ENCODE measurements at places on chromosomes 11 and 22. TPM values are rescaled to one million over a fixed set of nuclear protein-coding genes. Genes with fewer than 3 reads are reported as not detected.

The OR6A2 gene
- 0.03 TPM for polyA plus RNA-seq

The MS4A12 gene
- not detected for polyA plus RNA-seq

The CD3E gene
- 0.28 TPM for polyA plus RNA-seq

The OR5P2 gene
- polyA plus RNA-seq = not detected

The BTBD18 gene
- polyA plus RNA-seq = 0.33 TPM

DNA sequence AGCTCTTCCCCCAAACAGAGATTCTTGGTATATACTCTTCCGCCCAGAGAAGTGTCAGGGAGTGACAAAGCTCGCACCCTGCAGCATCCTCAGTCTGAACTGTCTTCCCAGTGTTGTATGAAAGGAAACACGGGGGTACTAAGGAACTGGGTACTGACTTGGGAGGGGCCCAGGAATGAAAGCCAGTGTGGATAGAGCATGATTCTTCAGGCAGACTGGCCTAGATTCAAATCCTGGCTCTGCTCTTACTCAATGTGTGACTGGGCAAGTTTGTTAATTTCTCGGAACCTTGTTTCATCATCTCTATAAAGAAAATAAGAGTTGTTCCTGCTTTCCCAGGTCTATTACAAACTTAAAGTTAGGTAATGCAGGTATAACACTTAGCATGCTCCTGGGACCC is 266.0 kb upstream of the NARS2 start:
- no peak for DNase-seq

DNA sequence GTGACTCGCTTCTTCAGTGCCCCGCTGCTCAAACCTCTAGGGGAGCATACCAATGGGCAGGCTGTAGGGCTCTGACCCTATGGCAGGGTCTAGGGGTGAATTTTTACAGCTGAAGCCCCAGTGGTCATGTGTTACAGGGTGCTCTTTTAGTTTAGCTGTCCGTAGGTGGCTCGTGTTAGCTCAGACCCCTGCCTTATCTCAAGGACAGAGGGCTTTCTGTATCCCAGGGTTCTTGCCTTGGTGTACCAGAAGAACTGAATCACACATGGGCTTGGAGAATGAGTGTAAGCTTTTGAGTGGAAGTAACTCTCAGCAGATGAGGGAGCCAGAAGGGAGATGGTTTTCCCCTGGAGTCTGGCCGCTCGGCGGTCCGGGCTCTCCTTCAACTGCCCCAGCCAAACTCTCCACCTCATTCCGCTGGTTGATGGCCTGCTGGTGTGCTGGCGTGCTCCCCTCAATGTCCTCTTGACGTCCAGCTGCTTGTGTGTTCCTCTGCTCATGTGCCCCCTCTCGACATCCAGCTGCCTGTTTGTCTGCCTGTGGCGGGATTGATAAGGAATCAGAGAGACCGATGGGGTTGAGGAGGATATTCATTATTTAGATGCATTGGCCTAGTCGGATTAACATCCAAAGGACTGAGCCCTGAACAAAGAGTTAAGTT is 37.5 kb downstream of the BIRC2 start:
- no peak for DNase-seq

DNA sequence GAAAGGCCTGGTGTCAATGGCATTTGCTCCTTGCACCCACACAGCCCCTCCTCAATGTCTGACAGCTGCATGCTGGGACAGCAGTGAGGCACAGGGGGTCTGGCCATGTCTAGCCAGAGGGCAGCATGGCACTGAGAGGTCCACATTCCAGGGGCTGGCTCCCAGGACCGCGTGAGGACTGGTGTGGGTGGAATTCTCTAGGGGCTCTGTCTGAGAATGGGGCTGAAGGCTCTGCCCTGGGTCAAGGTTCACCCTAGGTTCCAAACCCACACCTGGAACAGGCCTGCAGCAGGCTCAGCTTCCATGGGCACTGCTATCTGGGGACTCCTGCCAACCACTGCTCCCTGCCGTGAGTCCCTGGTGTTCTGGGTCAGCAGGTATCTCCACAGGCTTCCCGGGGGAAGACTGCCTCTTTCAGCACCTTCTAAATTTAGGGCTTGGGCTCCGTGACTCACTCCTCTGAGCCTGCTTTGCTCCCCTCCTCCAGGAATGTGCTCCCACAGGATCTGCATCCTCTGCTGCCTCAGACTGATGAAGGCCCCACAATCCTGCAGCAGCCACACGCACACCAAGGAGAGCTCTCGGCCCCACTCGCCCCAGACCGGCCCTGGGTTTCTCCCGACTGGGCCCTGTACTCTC is 4.2 kb downstream of the STARD10 start:
- DNase-seq = no peak

- no peak for DNase-seq
Measured at GRCh38 chr11:117220999-117221774, 10.7 kb downstream of the PCSK7 start.

Measured in left renal cortex interstitium (tissue), 4 donors.